ENCODE measurements at places on chromosomes 12 and 14. TPM values are rescaled to one million over a fixed set of nuclear protein-coding genes. Genes with fewer than 3 reads are reported as not detected.

GRCh38 chr14:42110167-42110566 lies 503.5 kb downstream of the LRFN5 start:
- no peak for DNase-seq

DNA sequence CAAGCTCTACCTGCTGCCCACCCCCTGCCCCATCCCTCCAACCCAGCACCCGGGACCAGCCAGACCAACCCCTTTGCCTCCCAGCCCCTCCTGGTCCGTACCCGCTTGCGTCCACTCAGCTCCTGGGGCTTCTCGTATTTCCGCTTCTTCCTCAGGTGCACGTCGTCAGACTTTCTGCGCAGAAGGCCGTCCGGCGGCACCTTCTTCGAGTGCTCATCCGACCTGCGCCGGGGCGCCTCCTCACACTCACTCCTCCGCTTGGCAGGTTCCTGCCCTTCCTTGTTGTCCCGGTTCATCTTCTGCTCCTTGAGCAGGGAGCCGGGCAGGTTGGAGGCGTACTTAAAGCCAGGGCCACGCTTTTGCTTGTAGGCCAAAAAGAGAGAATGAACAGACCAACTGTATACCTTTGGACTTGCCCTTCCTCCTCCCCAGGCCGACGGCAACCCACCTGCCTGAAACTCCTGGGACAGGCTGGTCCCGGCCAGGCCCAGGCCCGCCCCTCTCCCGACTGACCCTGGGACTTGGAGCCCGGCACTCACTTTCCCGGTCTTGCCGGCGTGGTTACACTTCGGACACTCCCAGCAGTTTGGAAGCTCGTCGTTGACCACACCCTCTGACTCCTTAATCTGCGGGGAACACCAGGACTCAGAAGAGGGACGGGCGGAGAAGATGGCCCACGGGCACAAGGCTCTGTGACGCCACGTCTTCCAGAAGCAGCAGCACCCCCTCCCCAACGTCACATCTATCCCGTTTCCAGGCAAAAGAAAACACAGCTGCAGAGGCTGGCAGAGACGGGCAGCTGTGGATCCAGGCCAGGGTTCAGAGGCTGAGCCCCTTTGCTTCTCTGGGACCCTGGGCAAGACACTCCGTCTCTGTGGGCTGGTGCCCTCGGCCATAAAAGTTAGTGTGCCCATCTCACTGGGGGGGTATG lies 44.3 kb downstream of the RNF34 start:
- DNase-seq: no peak

DNA sequence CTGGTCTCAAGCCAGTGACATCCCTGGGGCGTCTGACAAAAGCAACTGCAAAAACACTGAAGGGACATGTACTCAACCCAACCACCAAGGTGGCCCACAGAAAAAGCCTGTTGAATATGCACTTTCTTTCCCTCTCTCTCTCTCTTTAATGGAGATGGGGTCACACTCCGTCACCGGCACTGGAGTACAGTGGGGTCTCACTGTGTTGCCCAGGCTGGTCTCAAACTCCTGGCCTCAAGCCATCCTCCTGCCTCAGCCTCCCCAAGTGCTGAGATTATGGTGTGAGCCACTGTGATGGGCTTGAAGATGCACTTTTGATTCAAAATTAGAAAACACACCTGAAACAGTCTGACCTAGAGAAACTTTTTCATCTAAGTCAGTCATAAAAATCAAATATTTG lies 7.2 kb upstream of the CD27 start:
- no peak for DNase-seq

DNA sequence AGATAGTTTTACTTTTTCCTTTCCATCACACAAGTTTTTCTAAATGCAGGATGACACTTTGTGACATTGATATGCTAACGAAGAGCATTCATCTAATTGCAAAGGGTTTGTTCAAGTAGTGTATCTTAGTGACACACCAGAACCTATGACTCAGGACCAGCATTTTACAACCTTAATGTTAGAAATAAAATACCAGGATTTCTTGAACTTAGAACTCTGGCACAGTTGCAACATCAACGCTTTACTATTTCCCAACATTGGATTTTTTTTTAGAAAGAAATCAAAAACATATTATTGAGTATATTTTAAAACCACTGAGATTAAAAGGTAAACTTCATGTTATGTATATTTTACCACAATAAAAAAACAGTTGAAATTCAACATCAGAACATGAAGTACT lies 17.9 kb upstream of the PLEKHG6 start:
- no peak for DNase-seq

- no peak for DNase-seq
Measured at GRCh38 chr14:56886471-56887062, 76.3 kb upstream of the OTX2 start.

DNA sequence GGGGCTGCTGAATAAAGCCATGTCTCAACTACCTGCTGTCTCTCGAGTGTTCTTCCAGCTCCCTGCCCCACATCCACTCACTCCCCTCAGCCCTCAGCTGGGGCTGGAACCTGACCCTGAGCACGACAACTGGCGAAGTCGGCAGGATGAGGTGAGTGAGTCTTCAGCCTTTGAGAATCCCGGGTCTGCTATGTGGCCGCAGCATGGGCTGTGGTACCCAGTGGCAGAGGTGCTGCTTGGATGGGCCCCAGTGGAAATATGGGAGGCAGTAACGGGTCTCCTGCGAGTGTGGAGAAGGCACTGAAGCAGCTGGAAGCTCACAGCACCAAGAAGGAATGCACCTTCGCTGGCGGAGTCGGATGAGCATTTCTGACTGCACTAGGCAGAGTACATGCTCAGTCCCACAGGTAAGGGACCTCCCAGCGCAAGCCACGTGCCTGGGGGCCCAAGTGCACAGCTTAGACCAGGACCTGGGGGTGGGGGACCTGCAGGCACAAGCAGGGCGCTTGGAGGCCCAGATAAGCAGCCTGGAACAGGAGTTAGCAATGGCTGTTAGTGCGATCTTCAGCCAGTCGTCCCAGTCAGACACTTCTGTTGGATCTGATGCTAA lies 95.5 kb upstream of the TMPO start:
- no peak for DNase-seq

SPATS2 gene
- total RNA-seq: 18.8 TPM

LUM gene
- not detected for total RNA-seq

CPNE6 gene
- not detected for total RNA-seq

- DNase-seq: no peak
Measured at GRCh38 chr12:25130741-25131188, 64.2 kb downstream of the DNAI7 start.

SLC17A8 gene
- not detected for total RNA-seq

- DNase-seq: no peak
Measured at GRCh38 chr14:93234798-93235197, 27.7 kb downstream of the UBR7 start.

SLC6A12 gene
- 0.37 TPM for total RNA-seq

- no peak for DNase-seq
Measured at GRCh38 chr14:97420211-97420610, 623.0 kb downstream of the VRK1 start.

GRCh38 chr14:80275208-80275850 lies 64.0 kb upstream of the DIO2 start:
- no peak for DNase-seq
